NCI-H774 (cell line): ENCODE measurements at places on chromosomes 1 and 21.

GRCh38 chr1:19765623-19766022, 34.1 kb downstream of the TMCO4 start:
- DNase-seq = no peak

GRCh38 chr1:113369699-113370098, 20.6 kb upstream of the MAGI3 start:
- no peak for DNase-seq

DNA sequence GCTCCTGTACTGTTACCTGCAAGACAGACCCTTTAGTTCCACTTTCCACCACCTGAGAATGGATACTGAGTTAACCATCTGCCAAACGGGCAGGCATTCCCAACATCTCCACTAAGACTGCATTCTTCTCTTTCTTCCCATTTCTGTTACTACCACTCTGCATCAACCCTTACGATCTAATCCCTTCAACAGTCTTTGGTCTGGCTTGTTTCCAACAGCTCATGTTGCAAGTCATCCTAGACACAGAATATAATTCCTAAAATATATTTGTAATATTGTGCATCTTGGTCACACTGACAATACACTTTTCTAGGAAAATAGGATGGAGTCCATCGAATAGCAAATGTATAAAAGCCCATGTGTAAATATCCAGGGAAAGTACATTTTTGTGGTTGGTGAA, 166.7 kb downstream of the SIPA1L2 start:
- DNase-seq = no peak

GRCh38 chr1:1442069-1442770, 6.7 kb downstream of the VWA1 start:
- no peak for DNase-seq

GRCh38 chr1:22527122-22527521, 36.2 kb upstream of the EPHA8 start:
- no peak for DNase-seq

GRCh38 chr1:241675983-241676382, 23.9 kb downstream of the WDR64 start:
- DNase-seq = no peak

DNA sequence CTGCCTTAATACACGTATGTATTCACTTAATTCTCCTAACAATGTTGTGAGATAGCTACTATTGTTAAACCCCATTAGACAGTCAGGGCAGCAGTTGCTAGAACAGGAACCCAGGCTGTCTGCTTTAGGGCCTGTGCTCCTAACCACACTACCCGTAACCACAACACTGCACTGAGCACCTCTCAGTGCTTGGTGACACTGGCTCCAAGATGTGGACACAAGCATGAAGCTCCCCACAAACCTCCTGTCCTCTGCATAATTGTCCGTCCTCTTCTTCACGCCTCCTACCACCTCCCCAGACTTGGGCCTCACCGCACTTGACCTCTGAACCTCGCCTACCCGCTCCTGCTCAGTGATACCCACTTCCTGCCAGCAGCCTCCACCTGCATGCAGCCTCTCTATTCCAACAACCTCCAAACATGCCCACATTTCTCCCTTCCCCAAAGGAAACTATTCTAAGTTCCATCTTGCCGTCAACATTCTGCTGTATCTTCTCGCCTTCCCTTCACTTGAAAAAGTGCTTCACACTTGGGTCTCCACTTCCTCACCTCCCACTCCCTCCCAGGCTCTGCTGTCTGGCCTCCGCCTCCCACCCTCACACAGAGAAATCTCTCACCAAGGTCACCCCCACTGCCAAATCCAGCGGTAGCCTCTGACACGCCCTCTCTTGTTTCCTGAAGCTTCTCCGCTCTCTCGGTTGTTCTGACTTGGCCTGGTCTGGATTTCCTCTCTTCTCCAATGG, 14.6 kb upstream of the AHDC1 start:
- no peak for DNase-seq

DNA sequence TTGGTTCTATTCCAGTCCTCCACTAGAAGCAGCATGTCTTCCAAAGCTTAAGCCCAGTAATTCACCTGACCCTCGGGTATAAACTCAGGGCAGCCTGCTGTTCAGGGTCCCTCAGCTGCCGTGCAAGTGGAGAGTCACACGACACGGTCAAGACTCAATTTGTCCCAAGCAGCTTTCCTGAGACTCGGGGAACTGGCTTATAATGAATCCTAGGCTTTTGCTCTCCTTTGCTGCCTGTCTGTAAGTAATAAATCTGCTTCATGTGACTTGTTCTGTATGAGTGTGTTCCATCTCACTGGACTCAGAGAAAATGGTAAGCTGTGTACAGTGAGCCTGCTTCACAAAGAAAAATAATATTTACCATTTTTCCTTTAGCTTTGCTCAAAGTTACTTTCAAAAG, 119.8 kb downstream of the CYYR1 start:
- DNase-seq = no peak

- no peak for DNase-seq
Measured at GRCh38 chr21:17979763-17980162, 160.6 kb upstream of the C21orf91 start.

- DNase-seq = no peak
Measured at GRCh38 chr1:81760477-81761097, 40.1 kb upstream of the ADGRL2 start.

GRCh38 chr1:2192031-2192995, 2.3 kb downstream of the FAAP20 start:
- no peak for DNase-seq

DNA sequence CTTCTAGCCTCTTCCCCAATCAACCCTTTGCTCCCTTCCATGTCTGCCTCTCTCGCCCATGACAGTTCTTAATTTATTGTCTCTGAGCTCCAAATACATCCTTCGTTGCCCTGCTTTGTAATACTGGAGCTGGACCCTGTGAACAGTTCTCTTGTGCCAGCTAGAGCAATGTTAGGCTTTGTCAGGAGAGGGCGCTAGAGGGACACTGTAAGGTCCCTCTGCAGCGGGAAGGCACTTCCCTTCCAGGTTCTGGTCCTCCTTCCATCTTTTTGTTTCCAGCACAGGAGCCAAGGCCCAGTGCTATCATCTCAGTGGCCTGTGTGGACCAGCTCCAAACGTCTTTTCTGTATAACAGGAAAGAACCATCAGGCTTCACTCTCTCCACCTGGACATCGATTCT, 95.9 kb downstream of the PTPRU start:
- DNase-seq = no peak

GRCh38 chr21:43882952-43883545, 18.0 kb downstream of the AGPAT3 start:
- no peak for DNase-seq

- no peak for DNase-seq
Measured at GRCh38 chr1:156344409-156344808, 6.1 kb downstream of the TSACC start.

GRCh38 chr1:218480137-218480536, 135.0 kb downstream of the TGFB2 start:
- no peak for DNase-seq

GRCh38 chr1:12472798-12473551, 145.0 kb downstream of the DHRS3 start:
- no peak for DNase-seq

GRCh38 chr1:166489356-166489669, 322.5 kb upstream of the FAM78B start:
- no peak for DNase-seq

DNA sequence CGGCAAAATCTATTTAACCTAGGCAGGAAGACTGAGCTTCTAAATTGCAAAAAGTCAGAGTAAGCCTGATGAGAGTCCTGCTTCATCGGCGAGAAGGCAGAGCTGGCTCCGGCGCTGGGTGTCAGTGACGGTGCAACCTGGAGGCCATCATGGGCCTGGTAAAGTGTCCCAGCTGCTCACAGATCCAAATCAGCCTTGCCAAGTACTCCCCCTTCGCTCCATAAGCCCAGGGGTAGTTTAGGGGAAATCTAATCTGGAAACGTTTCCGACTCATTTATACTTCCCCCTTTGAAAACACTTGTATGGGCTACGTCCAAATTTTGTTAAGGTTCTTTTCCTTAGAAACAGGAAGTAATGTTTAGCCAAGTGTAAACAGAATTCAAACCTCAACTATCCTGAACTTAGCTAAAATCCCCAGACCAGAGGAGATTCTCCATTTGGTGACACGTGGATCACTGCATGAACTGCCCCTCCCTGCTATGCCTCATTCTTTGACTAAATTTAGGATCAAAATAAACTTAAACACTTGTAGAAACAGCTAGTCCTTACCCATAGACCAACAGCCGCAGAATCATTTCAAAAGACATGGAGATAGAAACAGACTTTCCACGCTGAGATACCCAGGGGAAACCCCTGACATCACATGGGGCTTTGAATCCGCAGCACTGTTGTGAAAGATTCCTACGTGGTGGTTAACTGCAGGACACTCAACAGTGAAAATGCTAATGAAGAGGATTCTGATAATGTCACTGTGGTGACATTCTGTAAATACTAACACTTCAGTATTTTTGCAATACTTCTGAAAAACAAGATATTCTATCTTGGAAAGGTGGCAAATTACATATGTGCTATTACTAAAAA, 172.7 kb downstream of the TGFBR3 start:
- DNase-seq = no peak

GRCh38 chr1:20466273-20466672, 19.7 kb downstream of the CAMK2N1 start:
- no peak for DNase-seq

DNA sequence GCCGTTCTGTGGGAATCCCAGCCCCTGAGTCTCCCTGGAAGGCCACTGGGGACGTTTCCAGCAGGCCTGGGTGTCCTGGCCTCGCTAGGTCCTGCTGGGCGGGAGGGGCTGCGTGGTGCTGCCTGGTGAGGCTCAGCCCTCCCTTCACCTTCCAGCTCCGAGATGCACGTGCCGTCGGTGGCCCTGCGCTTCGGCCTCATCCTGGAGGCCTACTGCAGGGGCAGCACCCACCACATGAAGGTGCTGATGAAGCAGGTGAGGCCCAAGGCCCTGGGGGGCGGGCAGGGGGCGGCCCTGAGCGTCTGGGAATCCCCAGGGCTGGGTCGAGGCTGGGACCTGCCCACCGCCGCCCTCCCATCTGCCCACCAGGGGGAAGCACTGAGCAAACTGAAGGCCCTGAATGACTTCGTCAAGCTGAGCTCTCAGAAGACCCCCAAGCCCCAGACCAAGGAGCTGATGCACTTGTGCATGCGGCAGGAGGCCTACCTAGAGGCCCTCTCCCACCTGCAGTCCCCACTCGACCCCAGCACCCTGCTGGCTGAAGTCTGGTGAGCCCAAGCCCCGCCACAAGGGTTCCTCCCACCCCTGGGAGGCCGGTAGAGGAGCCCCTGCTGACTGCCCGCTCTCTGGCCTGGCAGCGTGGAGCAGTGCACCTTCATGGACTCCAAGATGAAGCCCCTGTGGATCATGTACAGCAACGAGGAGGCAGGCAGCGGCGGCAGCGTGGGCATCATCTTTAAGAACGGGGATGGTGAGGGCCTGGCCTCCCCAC, 70.3 kb downstream of the PIK3CD start:
- DNase-seq = no peak

DNA sequence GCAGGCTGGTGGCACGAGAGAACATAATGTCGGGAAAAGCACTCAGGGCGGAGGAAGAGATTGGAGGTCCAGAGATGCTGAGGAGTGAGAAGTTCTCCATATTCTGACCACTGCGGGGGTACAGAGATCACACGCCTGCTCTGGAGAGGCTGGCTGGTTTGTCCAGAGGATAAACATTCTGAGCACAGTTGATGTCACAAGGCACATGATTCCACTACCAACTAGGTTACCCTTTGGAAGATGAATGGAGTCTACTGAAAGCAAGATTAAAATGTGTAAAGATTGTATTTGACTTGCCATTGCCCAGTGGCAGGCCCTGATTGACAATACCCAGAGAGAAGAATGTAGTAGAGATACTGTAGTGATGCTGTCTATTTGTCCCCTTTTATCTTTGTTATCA, at the start of gene SPATA46:
Gene SPATA46, minus strand, starts transcription at position 164 of the 400 bp plus-strand sequence. Its CDS starts 64 bp downstream, at position 100.
- no peak for DNase-seq

- DNase-seq = no peak
Measured at GRCh38 chr1:41480204-41481108, 4.0 kb downstream of the EDN2 start.

GRCh38 chr1:41003640-41004220, 17.8 kb downstream of the SLFNL1 start:
- DNase-seq = no peak

DNA sequence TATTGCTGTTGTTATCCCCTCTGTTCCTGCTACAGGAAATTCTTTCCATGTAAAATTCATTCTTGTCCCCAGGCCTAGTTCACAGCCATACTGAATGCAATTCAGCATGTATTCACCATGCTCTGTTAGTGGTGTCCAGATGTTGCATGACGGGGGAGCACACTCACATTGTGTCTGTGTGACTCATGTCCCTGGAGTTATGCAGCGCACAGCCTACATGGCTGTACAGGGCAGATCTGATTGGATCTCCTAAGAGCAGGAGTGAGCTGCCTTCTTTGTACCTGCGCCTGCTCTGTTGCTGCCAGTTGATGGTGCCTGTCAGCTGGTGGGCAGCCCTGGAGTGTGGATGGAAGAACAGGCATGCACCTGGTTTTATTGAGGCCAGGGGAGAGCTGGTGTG, 17.6 kb downstream of the HTR6 start:
- DNase-seq = no peak

DNA sequence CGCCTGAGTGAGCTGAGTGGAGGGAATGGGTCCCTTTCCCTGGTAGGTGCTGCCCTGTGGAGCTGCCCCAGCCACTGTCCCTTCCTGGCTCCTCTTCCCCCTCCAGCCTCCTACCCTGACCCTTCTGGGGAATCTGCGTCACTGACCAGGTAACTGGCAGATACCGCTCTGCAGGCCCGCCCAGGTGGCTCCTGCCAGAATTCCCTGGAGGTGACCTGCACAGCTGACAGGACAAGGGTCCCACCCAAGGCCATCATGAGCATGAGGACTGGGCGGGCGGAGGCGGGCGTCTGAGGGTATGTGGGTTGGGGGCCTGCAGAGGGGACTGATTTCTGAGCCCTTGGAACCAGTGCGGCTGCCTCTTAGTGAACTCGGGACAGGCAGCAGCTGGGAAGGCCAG, 32.5 kb downstream of the DHRS3 start:
- DNase-seq = no peak

GRCh38 chr1:54362881-54363340, 43.3 kb downstream of the SSBP3 start:
- DNase-seq = no peak

- DNase-seq = no peak
Measured at GRCh38 chr21:38725196-38726157, 80.3 kb upstream of the ETS2 start.

DNA sequence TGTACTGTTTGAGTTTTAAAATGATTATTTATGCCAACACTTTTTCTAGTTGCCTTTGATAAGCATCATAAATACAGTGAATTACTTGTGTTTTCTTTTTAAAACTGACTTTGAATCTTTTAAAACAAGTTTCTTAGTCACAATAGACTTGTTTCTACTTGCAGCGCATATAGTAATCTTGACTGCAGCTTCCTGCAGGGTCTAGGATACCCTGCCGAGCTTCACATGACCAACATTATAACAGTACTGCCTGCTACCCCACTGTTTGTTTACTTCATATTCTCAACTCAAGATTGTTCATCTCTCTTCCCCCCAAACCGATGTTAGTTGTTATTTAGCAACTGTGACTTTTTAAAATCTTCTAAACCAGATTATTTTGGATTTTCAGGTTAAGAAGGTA, 751.3 kb upstream of the NEGR1 start:
- no peak for DNase-seq

- no peak for DNase-seq
Measured at GRCh38 chr1:202711949-202712635, 1.8 kb upstream of the SYT2 start.

- DNase-seq = no peak
Measured at GRCh38 chr1:6497215-6497866, 5.9 kb upstream of the PLEKHG5 start.
